ENCODE measurements at places on chromosomes 7 and 10.

- DNase-seq: no peak
Measured at GRCh38 chr10:7189909-7190308, 220.9 kb downstream of the SFMBT2 start.

- no peak for DNase-seq
Measured at GRCh38 chr10:99522470-99523250, 10.1 kb upstream of the NKX2-3 start.

DNA sequence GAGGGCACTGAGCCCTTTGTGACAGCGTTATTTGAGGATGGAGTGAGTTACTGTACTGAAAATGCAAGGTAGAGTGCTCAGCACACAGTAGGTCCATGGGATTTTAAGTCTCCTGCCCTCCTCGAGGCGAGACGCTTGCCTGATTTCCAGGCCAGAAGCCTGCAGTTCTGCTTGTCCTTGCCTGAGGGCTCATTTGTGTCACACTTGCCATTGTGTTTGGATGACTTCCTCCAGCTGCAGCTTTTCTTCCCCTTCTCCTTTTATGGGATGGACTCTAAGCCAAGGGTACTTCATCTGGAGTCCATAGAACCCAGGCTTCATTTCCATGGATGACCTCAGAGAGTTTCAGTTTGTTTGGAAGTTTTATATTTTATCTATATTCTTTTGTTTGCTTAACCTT lies 304.2 kb upstream of the BMPER start:
- no peak for DNase-seq

- no peak for DNase-seq
Measured at GRCh38 chr7:157908006-157908782, 571.4 kb downstream of the DNAJB6 start.

- no peak for DNase-seq
Measured at GRCh38 chr7:110922906-110923305, 168.0 kb upstream of the LRRN3 start.

DNA sequence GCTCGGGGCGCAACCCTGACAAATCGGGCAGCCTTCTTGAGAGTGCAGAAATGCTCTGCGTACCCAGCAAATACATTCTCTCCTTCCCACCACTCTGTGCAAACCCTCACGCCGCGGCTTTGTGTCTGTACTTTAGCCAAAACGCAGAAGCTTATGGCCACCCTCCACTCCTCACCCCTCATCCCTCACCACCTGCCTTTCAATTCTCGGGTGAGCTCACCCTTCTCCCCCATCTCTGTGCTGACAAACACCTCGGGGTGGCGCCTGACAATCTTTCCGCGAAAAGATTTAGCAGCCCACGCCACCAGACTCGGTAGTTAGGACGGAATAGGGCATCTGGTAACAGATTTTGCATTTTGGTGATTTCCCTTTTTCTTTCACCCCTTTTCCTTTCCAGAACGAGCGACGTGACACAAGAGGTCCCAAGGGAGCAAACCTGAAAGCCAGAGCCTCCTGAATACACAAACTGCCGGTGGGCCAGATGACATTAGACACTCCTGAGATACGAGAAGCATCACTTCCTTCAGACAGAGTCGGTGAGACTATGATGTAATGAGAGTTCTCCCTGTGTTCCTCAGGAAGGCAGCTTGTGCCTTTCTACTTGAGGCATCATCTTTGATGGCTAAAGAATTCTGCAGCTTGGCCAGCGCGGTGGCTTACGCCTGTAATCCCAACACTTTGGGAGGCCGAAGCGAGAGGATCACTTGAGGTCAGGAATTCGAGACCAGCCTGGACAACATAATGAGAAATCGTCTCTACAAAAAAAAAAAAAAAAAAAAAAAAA lies 671 bp upstream of the ATAD1 start:
- peak; percentile 57 for DNase-seq

- DNase-seq: no peak
Measured at GRCh38 chr10:119310806-119311205, 103.4 kb downstream of the GRK5 start.

DNA sequence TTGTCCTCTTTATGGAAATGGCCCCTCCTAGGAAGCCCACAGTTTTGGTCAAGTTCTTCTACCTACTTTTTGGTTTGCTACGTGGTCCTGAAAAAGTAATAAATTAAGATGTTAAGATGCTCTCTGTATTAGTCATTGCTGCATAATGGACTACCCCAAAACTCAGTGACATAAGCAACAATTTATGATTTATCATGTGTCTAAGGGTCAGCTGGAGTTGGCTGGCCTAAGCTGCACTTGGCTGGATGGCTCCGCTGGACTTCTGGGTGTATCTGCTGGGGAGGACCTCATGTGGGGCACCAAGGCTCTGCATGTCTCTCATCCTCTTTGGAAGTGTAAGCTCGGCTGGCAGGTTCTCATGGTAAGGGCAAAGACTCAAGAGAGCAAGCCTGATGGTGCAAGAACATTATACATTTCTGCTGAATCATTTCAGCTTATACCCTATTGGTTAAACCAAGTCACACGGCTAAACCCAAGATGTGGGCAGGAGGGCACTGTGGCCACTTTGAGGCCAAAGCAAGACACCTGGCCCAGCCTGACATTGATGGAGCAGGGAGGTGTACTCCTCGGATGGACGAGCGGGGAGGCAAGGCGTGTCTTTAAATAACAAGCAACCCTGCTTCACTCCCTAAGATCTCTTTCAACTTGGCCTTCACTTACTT lies 47.7 kb downstream of the TBXAS1 start:
- DNase-seq: no peak

GRCh38 chr7:120276720-120277119 lies 3.7 kb downstream of the KCND2 start:
- DNase-seq: no peak

DNA sequence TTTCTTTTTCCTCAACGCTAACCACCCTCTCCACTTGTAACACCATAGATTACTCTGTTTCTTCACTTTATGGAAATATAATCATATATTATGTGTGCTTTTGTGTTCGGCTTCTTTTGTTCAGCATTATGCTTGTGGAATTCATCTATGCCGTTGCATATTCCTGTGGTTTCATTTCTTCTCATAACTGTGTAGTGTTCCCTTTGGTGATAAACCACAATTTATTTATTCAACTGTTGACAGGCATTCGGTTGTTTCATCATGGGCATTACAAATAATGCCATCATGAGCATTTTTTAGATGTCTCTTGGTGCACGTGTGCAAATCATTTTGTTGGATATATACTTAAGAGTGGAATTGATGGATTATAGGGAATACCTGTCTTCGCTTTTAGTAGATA lies 12.1 kb downstream of the AVL9 start:
- DNase-seq: no peak

DNA sequence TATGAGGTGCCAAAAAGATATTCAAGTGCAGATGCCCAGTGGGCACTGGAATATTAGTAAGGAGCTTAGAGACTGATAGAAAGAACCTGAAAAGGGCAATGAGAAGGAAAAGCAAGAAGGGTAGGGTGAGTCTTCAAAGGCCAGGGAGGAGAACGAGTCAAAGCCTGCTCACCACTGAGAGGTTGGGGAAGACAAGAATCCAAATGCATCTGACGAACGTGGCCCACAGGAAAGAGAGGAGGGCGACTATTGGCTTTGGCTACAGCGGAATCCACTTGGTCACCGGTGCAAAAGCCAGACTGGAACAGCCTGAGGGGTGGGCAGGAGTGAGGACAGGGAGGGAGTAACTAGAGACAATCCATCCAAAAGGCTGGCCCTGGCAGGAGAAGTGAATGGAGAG lies 216.7 kb upstream of the KLF14 start:
- no peak for DNase-seq

GRCh38 chr10:119806334-119807130 lies 66.1 kb downstream of the MCMBP start:
- no peak for DNase-seq

GRCh38 chr10:130696870-130697269 lies 560.7 kb downstream of the GLRX3 start:
- no peak for DNase-seq

DNA sequence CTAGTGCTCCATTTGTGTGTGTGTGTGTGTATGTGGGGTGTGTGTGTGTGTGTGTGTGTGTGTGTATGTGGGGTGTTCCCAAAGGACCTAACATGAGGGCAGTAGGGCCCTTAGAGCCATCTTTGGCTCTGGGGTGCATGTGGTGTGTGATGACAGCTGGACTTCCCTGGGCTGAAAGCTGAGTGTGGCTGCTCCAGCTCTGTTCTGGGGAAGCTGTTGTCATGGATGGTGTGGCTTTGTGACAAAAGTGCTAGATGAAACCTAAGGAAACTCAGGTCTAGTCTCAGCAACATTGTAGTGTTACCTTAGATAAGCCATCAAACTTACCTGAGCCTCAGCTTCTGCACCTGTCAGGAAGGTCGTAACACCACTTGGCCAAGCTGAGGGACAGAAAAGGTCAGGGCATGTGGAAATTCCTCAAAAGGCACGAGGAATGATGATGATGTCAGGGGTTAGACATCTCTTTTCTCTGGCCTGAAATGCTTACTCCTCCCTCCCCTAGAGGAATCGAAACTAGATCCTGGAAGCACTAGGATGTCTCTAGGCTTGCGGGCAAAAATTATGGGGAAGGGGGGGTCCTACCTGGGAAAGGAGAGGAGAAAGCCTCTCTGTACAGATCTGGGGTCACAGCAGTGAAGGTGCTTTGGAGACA lies 115.4 kb downstream of the RPS24 start:
- no peak for DNase-seq

DNA sequence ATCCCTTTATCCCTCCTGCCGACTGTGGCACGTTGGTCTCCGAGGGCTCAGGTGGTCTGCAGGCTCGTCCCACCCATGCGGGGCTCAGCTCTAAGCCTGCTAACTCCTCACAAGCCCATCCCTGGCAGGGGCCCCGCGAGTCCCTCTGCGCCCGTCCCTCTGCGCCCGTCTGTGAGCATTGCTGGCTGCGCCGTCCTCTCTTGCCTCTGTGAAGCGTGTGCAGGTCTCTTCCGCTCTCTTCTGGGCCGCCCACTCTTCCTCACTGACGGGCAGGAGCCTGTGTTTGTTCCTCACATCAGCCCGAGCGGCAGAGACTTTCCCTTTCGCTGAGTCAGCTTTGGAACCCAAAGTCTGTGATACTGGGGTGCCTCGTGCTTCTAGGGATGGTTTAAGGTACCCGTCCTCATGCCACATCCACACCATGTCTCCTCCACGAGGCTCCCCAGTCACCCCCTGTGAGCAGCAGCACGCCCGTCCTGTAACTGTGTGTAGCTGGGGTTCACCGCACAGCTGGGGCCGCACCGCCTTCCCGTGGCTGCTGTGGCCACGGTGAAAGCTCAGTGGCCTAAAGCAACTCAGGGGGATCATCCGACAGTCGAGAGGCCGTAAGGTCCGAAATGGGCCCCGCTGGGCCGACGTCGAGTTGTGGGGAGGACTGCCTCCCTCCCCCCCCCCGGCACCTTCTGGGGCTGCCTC lies 35.5 kb downstream of the ADGRA1 start:
- no peak for DNase-seq

DNA sequence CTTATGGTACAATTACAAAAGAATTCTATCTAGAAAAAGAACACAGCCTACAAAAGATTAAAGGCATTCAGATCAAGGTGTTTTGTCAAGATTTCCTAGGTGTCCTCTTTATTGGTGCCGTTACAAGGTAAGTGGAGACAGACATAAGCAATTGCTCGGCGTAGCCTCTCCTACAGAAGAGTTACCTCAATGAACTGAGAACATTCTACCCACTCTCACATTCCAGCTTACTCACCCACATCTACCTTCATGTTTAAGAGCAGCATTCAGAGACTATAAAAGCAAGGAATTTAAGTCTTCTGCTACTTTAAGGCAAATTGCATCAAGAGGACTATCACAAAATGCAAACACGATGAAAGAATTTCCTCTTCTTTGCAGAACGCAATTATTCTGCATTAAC lies 29.5 kb downstream of the MPP7 start:
- DNase-seq: no peak

- no peak for DNase-seq
Measured at GRCh38 chr10:16442914-16443313, 6.1 kb downstream of the PTER start.

- DNase-seq: no peak
Measured at GRCh38 chr10:3071405-3072198, 4.3 kb downstream of the PFKP start.

- DNase-seq: no peak
Measured at GRCh38 chr10:17348501-17349349, 105.7 kb downstream of the ST8SIA6 start.

DNA sequence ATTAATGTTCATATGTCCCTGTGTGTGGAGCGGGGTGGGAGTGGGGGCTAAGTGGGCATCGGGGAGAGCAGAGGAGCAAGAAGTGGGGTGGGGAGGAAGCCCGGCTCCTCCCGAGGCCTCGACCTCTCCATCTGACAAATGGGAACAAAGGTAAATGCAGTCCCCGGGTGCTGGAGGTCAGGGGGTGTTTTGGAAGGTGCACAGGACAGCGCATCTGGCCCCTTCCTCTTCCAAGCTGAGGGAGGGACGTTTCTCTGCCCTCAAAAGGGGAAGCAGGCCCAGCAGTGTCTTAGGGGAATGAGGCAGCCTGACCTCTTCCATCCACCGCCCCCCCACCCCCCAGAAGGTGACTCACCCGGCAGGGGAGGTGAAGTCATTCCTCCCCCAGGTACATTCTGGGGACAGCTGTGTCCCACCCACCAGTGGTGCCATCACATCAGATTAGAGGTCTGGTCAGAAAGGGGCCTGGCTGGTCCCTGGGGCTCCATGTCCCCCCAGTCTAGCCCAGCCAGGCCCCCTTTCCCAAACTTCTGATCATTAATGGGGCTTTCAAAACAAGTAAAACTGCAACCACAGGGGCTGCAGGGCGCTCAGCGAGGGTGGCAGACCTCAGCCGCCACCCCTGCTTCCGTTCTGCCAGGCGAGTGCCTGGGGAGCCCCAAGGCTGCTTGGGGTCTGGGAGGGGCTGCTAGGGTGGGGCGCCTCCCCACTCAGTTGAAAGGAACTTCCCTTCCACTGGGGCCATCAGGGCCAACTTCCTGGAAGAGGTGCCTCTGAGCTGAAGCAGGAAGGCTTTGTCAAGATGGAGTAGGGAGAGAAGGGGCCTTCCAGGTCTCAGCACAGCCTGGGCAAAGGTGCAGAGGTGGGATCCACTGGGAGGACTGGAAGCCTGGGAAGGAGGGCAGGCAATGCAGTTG lies 10.8 kb downstream of the LFNG start:
- DNase-seq: peak; percentile 70

- DNase-seq: no peak
Measured at GRCh38 chr7:137619181-137619580, 227.6 kb downstream of the DGKI start.

- no peak for DNase-seq
Measured at GRCh38 chr10:62665771-62666170, 138.7 kb upstream of the ADO start.

DNA sequence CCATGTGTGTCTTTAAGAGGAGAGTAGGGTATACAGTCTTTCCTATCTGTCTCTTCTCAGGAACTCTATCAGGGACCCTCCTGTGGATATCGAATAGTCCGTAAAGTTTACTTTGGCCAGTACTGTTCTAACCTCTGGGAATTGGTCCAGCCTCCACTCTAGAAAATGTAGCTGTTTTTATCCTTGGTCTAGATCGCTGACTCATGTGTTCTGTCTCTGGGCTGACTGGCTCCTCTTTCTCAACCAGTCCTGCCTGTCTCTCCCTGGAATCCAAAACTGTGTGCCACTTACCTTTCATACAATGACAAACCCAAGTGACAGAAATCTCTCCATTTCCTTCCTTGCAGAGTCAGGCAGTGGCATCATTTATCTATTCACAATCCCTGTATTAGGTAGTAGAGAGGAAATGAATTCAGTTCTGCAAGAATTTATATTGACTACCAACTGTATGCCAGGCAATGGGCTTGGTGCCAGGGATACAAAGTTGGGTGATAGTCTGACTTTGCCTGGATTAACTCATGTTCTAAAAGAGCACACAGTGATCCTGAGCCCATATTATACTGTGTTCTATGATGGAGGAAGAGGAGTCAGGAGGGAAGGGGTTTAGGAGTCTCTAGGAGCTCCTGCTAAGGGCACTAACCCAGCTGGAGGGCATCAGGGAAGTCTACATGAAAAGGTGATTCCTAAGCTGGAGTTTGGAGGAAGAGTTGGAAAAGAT lies 232.7 kb downstream of the LRMDA start:
- DNase-seq: no peak

Data from activated naive CD4-positive, alpha-beta T cell (primary cell).